Epithelial cell of umbilical artery (primary cell): ENCODE measurements at places on chromosomes 7 and 10. TPM values are rescaled to one million over a fixed set of nuclear protein-coding genes. Genes with fewer than 3 reads are reported as not detected.

MSMB gene
- not detected in 2 replicates for total RNA-seq

ADIRF gene
- total RNA-seq, result 12.0 TPM in 1 of 2 replicates, not detected in the other

TRIP6 gene
- 42.9 and 49.5 TPM in 2 replicates for total RNA-seq

ELN gene
- 0.30 TPM in 1 of 2 replicates, not detected in the other for total RNA-seq

GCK gene
- total RNA-seq, result 0.15 and 1.3 TPM in 2 replicates

GPR141 gene
- total RNA-seq, result not detected in 2 replicates

RNLS gene
- total RNA-seq, result 3.2 and 4.6 TPM in 2 replicates

CCDC7 gene
- 2.9 and 13.4 TPM in 2 replicates for total RNA-seq

ZNF862 gene
- 4.9 and 7.8 TPM in 2 replicates for total RNA-seq

SLC16A9 gene
- 0.30 and 0.97 TPM in 2 replicates for total RNA-seq

ZNF503 gene
- 0.65 and 1.4 TPM in 2 replicates for total RNA-seq

CFAP58 gene
- total RNA-seq, result 0.15 and 0.65 TPM in 2 replicates

AGBL3 gene
- total RNA-seq, result 0.97 and 1.2 TPM in 2 replicates

GBX1 gene
- not detected in 2 replicates for total RNA-seq

PNLIPRP3 gene
- total RNA-seq, result not detected in 2 replicates

ACSM6 gene
- not detected in 2 replicates for total RNA-seq

KIFBP gene
- total RNA-seq, result 28.9 and 42.7 TPM in 2 replicates

PON3 gene
- 0.32 and 0.76 TPM in 2 replicates for total RNA-seq

CYP2C19 gene
- total RNA-seq, result not detected in 2 replicates

PRF1 gene
- not detected in 2 replicates for total RNA-seq

CDK5 gene
- total RNA-seq, result 24.8 and 26.3 TPM in 2 replicates

MAGI2 gene
- 0.97 and 2.1 TPM in 2 replicates for total RNA-seq

EPHA1 gene
- not detected in 2 replicates for total RNA-seq

ZMIZ1 gene
- total RNA-seq, result 7.1 and 8.2 TPM in 2 replicates

CXCL12 gene
- total RNA-seq, result under 0.01 and 0.46 TPM in 2 replicates

ARID5B gene
- total RNA-seq, result 1.3 and 8.1 TPM in 2 replicates

RAMP3 gene
- not detected in 2 replicates for total RNA-seq

LYZL1 gene
- total RNA-seq, result not detected in 2 replicates
